ENCODE measurements at places on chromosomes 3 and 15.

GRCh38 chr3:12948891-12949711 is 107.7 kb upstream of the RPL32 start:
- DNase-seq = no peak

DNA sequence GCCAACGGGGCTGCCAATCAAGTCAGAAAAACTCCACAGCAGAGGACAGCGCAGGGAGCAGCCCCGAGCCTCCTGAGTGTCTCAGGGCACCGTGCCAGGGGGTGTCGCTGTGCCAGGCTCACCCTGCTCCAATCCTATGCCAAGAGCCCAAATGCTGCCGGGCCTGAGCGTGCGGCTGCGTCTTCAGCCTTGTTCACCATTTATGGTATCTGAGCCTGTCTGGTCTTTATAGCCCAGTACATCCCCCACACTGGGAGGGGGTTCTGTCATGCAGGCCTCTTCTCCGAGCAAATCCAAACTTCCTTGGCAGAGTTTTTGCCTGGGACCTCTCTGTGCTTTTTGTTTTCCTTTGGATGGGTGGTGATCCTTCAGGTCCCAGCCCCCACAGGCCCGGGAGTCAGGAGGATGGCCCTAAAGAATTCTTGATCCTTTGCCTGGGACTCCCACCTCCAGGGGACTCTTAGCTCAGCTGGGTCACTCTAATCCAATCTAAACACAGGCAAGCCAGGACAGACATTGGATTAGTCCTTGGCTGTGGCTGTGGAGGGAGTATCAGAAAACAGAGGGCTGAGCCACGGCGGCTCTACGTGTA is 135.1 kb upstream of the HACD2 start:
- no peak for DNase-seq

DNA sequence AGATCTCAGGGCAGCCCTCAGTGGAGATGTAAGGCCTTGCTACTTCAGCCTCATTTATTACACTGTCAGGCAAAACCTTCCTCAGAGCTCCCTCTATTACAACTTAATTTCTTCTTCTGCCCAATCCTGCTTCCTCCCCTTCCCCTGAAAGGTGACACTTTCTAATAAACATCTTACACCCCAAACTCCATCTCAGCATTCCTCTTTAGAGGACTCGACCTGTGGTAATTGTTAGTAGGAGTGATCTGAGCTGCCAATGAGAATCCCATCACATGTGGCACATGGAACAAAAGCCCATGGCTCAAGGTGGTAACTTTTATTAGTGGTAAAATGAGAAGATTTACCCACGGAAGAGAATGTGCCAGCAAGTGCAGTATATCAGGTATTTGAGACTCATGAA is 29.8 kb downstream of the DTWD1 start:
- no peak for DNase-seq

GRCh38 chr3:24867783-24868182 is 373.1 kb upstream of the THRB start:
- no peak for DNase-seq

DNA sequence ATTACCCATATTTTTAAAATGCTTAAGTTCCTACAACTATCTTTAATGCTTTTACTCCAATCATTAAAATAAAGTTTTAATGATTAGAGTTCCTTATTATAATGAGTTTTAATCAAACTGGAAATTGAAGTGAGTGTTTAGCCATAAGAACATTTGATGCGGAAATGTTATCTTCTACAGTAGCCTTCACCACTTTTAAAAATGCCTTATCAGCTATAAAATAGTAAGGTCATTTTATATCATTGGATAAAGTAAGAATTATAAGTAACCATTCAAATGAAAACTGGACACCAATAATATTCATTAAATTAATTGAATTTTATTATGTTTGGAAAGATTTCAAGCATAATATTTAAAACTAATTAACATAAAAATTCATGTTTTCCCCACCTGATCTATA is 825.0 kb upstream of the ROBO1 start:
- no peak for DNase-seq

GRCh38 chr3:1164101-1164500 is 71.3 kb downstream of the CNTN6 start:
- no peak for DNase-seq

- DNase-seq = no peak
Observed at GRCh38 chr3:185648396-185648795, 62.3 kb downstream of the SENP2 start.

GRCh38 chr15:96234109-96234892 is 96.2 kb upstream of the NR2F2 start:
- DNase-seq = no peak

GRCh38 chr3:105860641-105861040 is 8.2 kb downstream of the CBLB start:
- no peak for DNase-seq

DNA sequence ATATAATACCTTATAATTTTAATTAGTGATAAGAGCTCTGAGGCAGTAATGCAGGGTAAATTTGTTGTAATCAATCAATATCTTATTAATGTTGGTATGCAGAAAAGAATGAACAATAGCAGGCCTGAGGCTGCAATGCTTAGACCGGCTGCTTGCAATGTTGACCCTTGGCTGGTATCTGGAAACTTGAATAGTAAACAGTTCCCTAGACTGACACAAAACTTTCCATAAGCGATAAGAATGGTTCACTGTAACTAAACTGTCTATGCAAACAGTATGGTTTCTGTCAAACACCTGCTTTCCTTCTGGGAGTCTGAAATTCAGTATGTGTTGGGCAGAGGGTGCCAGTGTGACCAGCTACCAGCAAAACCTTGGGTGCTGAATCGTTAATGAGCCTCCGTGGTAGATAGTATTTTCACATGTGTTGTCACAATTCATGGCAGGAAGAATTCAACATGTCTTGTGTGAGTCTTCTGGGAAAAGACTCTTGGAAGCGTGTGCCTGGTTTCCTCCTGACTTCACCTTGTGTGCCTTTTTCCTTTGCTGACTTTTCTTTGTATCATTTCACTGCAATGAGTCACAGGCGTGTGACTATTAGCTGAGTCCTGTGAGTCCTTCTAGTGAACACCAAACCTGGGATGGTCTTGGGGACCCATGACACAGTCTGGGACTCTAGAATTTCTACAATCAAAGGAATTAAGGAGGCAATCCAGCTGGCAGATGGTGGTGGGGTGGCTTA is 30.7 kb upstream of the CLRN1 start:
- no peak for DNase-seq

GRCh38 chr3:98551236-98551635 is 19.5 kb downstream of the GPR15 start:
- DNase-seq = no peak

DNA sequence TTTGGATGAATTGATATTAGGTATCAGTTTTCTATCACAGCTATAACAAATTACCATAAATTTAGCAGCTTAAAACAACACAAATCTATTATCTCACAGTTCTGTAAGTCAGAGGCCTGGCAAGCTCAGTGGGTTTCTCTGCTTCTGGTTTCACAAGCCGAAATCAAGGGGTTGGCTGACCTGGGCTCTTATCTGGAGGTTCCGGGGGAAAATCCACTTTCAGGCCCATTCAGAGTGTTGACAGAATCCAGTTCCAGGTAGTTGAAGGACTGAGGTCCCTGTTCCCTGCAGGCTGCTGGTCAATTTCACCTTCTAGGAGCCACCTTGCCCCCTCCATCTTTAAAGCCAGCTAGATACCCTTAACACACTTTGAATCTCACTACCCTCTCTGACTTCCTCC is 11.1 kb upstream of the HHATL start:
- DNase-seq = no peak
